ENCODE measurements at places on chromosomes 5 and 9.

- no peak for DNase-seq
These were observed 43.9 kb upstream of the CEP72 start for GRCh38 chr5:568061-568781.

- DNase-seq: peak; percentile 84
These were observed 46.6 kb upstream of the IPPK start for GRCh38 chr9:92716557-92716956.

- no peak for DNase-seq
These were observed 28.2 kb downstream of the TGFBR1 start for GRCh38 chr9:99133145-99133544.

DNA sequence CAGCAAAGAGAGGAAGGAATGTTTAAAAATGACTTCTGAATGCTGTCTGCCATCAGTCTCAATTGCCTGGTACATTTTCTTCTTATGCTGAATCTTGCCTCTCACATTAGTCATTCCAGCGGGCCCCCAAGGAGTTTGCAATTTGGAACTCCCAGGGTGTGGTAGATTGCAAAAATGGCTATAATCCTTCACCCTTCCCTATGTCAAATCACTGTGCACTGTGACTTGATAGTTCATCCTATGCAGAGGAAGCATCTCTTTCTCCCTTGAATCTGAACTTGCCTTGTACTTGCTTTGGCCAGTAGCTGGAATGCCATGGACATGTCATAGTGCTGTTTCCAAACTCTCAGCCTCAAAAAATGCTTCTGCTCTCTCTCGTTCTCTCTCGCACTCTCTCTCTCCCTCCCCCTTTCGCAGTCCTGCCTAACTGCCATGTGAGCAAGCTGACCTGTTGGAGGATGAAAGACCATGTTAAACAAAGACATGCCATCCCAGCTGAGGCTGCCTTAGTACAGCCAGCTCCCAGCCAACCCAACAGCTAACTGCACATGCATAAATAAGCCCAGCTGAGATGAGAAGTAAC lies 284.0 kb upstream of the TLE4 start:
- no peak for DNase-seq

DNA sequence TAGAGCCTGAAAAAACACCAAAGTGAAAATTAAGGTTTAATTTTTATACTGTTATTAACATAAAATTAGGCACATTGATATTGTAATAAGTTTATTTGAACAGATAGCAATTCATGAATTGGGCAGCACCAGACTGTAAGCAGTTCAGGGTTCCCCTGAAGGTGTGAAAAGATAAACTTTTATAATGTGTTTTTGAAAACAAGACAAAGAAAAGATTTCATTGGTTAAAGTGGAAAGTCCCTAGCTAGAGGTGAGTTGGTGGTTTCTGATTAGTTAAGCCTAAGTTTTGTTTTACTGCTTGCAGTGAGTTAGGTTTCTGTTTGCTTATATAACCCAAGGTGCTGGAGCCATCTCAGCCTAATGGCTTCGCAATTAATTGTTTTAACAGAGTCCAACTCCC lies 96.5 kb upstream of the RPS23 start:
- no peak for DNase-seq

DNA sequence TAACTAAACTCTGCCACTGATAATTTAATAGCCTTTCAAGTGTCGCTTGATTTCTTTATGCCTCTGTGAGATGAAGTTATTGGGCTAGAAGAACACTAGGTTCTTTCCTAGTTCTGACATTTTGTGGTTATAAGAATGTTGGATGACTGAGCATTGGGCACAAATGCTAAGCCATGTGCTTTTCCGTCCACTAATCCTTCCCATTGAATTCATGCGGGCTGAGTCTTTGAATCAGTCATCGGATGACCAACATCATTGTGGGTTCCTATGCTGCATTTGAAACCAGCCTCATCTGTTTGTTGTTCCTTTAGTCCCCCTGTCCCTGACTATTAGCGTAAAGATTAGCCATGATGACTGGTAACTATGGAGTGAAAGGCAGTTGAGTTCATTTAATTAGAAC lies 58.5 kb downstream of the ALDH1A1 start:
- no peak for DNase-seq

- no peak for DNase-seq
These were observed 360.9 kb downstream of the KDM4C start for GRCh38 chr9:7118633-7119032.

- no peak for DNase-seq
These were observed at the start of gene ACSL6 for GRCh38 chr5:132011622-132012343. Gene ACSL6 (minus strand): TSS chr5:132011658. CDS start chr5:132011553, 105 bp downstream.
